ENCODE measurements at places on chromosomes 13 and 19.

GRCh38 chr13:38624822-38625221 is 62.1 kb upstream of the FREM2 start:
- DNase-seq: no peak

- peak; percentile 78 for DNase-seq
Measured at GRCh38 chr19:1860042-1860775, 3.2 kb downstream of the KLF16 start.

DNA sequence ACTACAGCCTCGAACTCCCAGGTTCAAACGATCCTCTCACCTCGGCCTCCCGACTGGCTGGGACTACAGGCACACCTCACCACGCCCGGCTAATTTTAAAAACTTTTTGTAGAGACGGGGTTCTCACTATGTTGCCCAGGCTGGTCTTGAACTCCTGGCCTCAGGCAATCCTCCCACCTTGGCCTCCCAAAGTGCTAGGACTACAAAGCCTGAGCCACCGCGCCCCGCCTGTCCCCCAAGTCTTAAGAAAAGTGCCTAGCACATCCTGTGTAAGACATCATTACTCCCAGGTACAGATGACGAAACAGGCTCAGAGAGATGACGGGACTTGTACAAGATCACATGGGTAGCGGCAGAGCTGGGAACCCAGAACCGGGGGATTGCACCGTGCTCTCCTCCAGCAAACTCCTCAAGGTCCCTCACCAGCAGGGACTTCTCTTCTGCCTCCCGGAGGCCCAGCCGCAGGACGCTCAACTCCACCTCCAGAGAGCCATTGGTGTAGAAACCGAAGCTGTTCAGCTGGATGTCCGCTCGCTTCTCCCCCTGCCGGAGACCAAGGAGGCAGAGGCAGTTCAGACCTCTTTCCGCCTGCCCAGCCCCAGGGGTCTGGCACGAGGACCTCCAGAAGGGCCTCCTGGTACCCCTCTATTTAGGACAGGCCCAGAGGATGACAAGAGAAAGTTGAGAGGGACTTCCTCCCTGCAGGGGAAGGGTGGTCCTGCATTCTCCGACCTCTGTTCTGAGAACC is 1.0 kb downstream of the GPR108 start:
- DNase-seq: peak; percentile 91

GRCh38 chr13:36142735-36143134 is 11.6 kb upstream of the DCLK1 start:
- DNase-seq: no peak

DNA sequence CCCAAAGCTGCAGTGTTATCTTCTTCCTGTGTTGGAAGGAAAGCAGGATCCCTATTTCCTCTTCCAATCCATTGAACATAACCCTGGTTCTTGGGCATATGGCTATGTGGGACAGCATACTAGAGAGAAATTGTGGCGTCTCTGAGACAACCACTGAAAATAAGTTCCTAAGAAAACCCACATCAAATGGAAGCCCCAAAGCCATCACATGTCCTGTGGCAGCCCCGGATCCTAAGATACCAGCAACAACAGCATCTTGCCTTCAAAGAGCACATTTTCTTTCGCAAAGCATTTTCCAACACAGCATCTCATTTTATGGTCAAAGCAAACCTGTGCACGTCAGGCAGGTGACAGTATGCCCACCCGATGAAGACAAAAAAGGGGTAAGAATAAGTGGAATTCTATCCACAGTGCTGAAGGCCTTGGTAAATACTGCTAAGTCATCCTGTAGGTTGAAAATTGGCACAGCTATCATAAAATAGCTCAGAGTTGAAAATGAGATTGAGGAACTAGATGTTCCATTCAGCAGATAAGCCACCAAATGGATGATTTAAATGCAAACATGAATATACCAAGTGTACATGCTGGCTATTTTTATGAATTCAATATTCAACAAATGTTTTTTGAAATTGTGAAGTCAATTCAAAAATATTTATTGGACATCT is 232.2 kb downstream of the DLEU7 start:
- DNase-seq: no peak

GRCh38 chr13:40597735-40598365 is 68.6 kb downstream of the FOXO1 start:
- no peak for DNase-seq

DNA sequence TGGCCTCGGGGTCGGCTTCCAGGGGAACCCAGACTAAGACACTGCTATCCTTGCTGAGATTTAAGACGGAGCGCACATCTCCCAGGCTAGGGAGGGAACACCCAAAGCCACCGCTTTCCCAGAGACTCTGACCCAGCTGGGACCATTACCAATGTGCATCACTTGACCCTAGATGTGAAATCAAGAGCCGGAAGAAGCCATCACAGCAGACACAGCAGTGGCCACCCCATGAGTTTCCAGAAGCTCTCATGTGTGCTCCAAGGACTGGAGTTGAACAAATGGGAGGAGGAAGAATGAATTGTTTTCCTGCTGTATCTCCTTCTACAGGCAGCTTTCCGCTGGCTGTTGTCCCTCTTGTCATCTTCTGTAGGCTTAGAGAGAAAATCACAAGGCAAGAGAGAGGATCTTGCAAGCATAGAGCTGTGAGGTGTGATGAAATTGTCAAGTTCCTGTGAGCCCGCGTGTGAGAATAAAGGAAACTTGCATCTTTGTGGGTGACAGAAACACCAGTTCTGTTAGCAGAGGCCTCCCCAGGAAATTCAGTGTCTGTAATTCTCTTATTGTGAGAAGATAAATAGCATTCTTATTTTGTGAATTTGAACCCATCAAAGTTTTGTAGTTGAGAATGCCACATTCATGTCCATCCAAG is 711.8 kb downstream of the UQCRFS1 start:
- DNase-seq: no peak

- DNase-seq: no peak
Measured at GRCh38 chr13:30313311-30313710, 6.0 kb upstream of the KATNAL1 start.

DNA sequence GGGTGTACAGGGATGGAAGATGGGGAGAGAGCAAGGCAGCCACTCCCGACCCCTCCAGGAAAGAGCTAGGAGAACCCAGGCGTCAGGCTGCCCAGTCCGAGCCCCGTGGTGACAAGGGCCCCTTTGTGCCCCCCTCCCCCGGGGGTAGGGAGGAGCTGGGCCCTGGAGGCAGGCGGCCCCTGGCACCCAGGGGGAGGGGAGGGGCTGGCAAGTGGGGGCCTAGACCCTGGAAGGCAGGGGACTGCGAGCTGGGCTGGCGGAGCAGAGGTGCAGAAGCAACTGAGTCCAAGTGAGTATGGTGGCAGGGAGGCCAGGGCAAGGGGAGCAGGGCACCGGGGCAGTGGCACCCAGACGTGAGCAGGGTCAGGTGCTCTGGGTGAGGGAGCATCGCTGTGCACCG is at the start of gene MAG:
TSS of gene MAG (plus strand) at position 246 of the 400 bp plus-strand sequence. CDS start 3,248 bp downstream, outside the sequence.
- no peak for DNase-seq

GRCh38 chr13:41643507-41643906 is 186.2 kb downstream of the RGCC start:
- no peak for DNase-seq

GRCh38 chr13:44451126-44451525 is 77.5 kb downstream of the SERP2 start:
- no peak for DNase-seq

DNA sequence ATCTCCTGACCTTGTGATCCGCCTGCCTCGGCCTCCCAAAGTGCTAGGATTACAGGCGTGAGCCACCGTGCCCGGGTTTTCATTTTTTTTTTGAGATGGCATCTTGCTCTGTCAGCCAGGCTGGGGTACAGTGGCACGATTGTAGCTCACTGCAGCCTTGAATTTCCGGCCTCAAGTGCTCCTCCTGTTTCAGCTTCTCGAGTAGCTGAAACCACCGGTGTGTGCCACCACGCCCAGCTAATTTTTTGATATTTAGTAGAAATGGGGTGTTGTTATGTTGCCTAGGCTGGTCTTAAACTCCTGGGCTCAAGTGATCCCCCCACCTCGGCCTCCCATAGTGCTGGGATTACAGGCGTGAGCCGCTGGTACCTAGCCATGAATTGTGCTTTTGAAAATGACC is 5.9 kb downstream of the ADAT3 start:
- DNase-seq: no peak

GRCh38 chr13:43387880-43388279 is 364.5 kb downstream of the DNAJC15 start:
- DNase-seq: no peak

DNA sequence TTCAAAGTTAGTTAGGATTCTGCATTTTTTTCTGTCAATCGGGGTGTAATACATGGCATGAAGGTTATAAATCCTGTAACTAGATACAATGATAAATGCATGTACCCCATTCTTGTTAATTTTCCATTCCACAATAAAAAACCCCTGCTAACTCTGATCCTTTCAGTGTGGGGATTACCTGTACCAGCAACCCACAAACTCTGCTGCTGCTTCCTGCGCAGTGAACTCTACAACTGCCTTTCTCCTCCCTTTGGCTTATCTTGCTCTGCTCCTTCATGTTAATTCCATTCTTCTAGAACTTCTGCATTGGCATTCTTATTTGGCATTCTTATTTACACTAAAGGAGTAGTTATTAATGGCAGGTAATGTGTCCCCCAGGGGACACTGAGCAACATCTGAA is 273.1 kb downstream of the KLF12 start:
- DNase-seq: no peak

GRCh38 chr13:48265217-48265815 is 32.3 kb downstream of the ITM2B start:
- no peak for DNase-seq

GRCh38 chr19:45098521-45099466 is 5.8 kb downstream of the PPP1R37 start:
- no peak for DNase-seq

- peak; percentile 73 for DNase-seq
Measured at GRCh38 chr19:45059258-45059965, 16.9 kb downstream of the ZNF296 start.

GRCh38 chr13:31749929-31750328 is 10.6 kb downstream of the RXFP2 start:
- DNase-seq: peak; percentile 98

DNA sequence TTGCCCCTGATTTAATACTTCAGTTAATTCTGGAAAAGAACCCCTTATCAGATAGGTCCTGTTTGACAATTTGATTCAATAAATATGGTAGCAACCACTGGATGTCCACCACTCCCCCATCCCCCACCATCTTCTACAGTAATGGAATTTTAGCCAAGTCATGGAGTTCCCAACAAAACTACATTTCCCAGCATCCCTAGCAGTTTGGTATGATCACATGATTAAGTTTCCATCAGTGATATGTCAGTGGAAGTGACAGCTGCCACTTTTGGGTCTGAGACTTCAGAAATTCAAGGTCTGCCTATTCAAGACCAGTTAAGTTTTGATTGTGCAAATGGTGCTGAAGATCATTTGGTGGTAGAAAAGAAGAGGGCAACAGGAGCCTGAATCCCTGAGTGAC is 85.5 kb downstream of the CACNA1A start:
- no peak for DNase-seq

DNA sequence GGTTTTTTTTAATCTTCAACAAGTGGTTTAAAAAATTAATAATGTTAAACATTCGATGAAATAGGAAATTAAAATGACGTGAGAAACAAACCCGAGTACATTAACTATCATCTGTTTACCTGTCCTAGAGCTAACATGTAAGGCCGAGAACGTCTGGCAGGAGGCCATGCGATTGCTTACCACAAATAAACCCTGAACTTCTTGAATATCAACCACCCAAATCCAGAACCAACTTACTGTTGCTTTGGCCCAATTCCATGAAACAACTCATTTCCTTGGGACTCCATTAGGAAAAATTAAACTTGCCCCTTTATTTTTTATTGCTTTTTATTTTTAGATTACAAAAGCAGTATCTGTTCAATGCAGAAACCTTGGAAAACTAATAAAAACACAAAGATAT is 228.9 kb upstream of the IRS2 start:
- peak; percentile 25 for DNase-seq

DNA sequence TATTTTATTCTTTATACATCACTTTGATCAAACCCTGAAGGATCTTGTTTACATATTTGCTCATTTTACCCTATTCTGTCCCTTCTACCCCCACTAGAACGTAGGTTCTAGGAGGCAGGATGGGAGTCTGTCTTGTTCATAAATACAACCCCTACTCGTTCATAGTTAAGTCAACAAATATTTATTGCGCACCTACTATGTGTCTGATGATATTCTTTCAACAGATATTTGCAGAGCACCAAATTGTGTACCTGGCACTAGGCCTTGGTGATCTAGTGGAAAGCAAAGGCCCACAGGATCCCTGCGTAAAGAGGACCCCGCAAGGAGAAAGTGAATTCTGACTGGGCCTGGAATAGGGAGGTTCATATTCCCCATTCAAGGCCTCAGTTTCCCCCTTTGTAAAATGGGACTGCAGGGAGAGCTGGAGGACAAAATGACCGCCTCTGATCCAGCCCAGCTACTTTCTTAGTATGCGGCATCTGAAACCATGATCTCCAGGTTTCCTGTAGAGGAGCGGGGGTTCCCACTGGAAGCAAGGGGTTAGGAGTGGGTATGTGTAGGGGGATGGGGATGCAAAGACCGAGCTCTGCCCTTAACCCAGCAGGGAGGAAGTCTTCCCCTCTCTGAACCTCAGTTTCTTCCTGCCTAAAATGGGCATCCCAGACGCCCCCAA is 534 bp upstream of the GEMIN7 start:
- DNase-seq: no peak

All from EH (cell line).